Stimulated activated CD4-positive, alpha-beta T cell treated with anti-CD3 and anti-CD28 coated beads, Interleukin-4, amount 100 ng/mL, for 1 hour (primary cell): ENCODE measurements at places on chromosomes 4 and X.

DNA sequence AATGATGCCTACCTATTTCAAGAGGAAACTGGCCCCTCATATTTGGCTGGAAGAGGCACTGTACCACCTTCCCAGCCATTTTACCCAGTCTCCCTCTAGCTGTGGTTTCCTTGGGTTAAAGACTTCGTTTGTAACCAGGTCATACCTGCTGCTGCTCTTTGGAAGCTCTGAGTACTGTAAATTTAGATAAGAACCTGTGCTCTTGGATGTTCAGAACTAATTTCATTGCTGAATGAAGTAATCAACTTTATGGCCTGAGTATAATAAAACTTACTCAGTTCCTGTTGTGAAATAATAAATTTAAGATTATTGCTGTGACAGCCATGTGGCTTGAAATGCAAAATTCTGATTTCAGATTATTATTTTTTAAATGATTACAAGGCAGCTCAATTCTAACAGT, 12.2 kb downstream of the MTTP start:
- DNase-seq = no peak

- DNase-seq = no peak
These were observed 192.3 kb upstream of the CXorf66 start for GRCh38 chrX:140157611-140158010.

DNA sequence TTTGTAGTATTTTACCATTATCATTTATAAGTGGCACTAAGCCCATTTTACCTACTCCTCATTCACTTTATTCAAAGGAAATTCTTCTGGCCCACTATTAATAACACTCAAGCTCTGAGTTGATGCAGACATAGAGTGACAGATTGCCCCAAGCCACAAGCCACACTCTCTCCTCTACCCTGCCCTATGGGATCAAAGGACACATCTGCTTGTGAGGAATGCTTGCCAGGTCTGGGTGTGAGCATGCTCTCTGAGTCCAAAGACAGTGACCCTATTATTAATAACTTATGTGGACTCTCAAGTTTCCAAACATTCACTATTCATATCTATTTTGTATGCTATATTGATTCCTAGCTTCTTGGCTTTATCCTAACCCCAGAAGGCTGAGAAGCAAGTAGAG, 18.5 kb downstream of the ETNPPL start:
- no peak for DNase-seq

DNA sequence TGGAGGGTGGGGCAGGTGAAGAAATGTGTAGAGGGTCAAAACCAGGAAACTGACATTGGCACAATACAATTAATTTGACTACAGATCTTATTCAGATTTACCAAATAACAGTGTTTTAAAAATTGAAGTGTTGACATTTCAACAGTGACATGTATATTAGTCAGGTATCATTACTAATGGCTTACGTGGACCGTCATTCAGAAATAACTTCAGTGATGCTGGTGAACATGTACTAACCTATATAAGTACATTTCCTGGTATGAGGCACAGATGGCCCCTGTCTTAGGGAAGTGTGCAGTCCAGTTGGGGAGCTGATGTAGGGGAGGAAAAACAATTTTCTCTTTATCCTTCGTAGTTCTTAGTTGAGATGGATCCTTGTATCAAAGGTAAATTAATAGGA, 22.3 kb upstream of the MAOA start:
- DNase-seq = no peak
